ENCODE measurements at places on chromosomes 1 and 21.

- DNase-seq, result no peak
These were observed 280.7 kb downstream of the LMX1A start for GRCh38 chr1:165075725-165076370.

- DNase-seq, result no peak
These were observed 163.3 kb downstream of the DHRS3 start for GRCh38 chr1:12454406-12455391.

GRCh38 chr1:219292999-219293398, 119.3 kb downstream of the LYPLAL1 start:
- no peak for DNase-seq

- DNase-seq, result no peak
These were observed 9.6 kb upstream of the HTR6 start for GRCh38 chr1:19654886-19655717.

GRCh38 chr1:67716800-67717199, 31.8 kb downstream of the GADD45A start:
- DNase-seq, result no peak

DNA sequence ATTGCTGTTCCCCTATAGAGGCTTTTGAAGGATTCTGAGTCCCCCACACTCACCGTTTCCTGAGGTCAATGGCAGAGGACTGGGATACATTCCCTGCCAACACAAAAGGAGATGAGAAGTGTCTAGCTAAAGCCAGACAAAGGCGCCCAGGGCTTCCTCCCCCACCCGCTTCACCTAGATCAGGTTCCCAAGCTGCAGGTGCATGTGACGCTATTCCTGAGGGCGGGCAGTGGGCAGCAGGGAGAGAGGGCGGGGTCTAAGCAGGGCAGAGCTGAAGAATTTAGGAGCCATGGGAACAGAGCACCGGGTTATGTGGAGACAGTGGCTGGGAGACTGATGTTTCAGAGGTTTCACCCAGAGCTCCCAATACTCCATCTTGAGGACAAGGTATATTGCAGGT, 6.0 kb upstream of the ARHGEF2 start:
- no peak for DNase-seq

DNA sequence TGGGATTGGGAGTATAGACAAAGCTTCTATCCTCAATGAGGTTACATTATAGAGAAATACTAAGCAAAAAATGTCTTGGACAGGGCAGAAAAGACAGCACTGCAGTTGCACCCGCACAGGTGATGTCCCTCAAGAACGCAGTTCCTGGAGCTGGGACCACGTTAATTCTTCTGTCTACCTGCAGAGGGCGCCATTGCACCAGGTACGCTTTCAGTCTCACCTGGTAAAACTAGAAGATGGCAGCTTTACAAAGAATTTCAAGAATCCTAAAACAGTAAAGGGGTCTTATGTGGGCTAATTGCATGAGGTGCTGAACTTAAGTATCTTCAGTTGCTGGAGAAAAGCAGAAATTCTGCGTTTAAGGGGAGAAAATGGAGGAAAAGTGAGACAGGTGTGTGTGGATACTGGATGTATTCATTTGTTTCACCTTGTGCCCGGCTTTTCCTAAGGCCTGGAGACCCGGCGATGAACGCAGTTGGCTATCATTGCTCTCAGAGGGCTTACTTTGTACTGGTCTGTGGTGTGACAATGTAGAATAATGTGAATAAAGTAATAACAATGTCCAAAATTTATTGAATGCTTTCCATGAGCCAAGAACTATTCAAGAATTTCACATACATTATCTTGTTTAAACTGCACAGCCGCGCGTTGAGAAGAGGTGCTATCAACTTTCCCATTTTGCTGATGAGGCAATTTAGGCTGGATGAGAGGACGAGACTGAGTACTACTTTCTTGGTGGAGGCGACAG, 276.3 kb upstream of the GREM2 start:
- DNase-seq, result no peak

DNA sequence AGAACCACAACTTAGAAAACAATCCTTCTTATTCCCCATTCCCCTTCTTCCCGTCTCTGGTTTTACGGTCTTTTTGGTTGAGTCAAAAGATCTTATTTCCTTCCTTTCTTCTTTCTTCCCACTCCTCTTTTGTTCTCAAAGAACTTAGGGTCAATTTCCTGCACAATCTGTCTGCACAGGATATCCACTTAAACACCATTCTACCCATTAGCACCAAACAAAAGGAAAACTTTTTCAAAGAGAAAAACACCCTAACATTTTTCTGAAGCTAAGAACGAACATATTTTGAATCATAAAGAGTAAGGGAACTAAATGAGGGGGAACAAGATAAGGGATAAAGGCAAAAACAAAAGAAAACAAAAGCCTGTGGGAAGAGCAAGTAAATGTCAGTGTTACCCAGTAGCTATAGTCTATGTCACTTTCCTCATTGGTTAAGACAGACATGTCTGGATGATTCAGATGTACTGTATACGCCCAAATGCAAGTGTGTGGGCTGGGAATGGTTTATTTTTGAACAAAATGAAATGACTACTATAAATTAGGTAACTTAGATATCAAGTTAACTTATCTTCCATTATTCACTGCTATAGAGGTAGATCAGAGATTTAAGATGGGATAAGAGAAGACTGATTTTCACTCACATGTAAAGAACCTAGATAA, 59.9 kb downstream of the TOR3A start:
- DNase-seq, result no peak

DNA sequence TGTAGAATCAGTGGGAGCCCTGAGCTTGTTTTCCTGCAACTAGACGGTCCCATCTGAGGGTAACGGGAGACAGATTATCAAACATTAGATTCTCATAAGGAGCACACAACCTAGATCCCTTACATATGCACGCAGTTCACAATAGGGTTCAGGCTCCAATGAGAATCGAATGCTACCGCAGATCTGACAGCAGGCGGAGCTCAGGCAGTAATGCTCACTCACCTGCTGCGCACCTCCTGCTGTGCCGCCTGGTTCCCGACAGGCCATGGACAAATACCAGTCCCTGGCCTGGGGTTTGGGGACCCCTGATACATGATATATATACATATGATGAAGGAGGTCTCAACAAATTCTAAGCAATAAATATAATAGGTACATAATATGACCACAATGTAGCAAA, 19.7 kb upstream of the SMIM12 start:
- DNase-seq, result no peak

GRCh38 chr1:206590025-206590758, 22.1 kb downstream of the EIF2D start:
- DNase-seq, result no peak

GRCh38 chr1:67632811-67633655, 52.0 kb upstream of the GADD45A start:
- no peak for DNase-seq

GRCh38 chr1:102107441-102107840, 110.7 kb upstream of the OLFM3 start:
- no peak for DNase-seq

- no peak for DNase-seq
These were observed 3.7 kb downstream of the DEDD start for GRCh38 chr1:161128591-161129420.

GRCh38 chr1:41325801-41326200, 35.4 kb upstream of the FOXO6 start:
- DNase-seq, result no peak

GRCh38 chr1:35560256-35561225, 2.9 kb downstream of the NCDN start:
- no peak for DNase-seq

DNA sequence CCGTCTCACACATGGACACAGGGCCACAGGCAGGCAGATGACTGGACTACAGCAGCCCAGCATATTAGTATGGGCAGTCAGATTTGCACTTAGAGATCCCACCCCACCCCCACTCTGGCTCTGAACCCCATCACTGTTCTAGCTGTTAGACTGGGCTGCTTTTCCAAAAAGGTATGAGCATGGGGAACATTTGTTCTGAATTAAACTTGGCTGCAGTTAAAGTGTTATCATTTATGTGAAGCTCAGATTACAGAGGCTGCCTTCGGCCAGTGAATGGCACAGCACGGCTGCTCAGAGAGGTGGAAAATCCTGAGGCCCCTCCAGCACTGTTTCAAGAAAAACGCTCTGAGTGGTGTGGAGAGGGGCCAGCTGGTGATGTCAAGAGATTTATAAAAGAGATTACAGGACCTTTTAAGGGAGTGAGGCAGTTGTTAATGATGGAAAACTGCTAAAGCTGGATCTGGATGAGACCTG, 6.9 kb upstream of the NOS1AP start:
- no peak for DNase-seq

- DNase-seq, result no peak
These were observed 193.5 kb downstream of the PAPPA2 start for GRCh38 chr1:176656257-176656995.

DNA sequence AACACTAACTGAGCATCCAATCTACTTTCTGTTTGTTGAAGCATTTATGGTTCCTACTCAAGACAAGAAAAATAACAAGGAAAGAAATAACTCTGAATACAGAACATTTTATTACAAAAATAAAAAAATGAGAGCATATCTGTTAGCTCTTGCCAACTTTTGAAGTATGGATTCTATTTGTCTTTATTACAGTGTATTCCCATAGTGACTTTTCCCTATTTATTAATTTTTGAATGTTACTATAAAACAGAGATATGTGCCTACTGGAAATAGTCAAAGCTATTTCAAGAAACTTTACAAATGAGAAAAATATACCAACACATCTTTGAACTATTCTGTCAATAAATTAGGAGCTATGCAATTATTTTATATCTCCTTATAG, 153.0 kb downstream of the HLX start:
- DNase-seq, result no peak

DNA sequence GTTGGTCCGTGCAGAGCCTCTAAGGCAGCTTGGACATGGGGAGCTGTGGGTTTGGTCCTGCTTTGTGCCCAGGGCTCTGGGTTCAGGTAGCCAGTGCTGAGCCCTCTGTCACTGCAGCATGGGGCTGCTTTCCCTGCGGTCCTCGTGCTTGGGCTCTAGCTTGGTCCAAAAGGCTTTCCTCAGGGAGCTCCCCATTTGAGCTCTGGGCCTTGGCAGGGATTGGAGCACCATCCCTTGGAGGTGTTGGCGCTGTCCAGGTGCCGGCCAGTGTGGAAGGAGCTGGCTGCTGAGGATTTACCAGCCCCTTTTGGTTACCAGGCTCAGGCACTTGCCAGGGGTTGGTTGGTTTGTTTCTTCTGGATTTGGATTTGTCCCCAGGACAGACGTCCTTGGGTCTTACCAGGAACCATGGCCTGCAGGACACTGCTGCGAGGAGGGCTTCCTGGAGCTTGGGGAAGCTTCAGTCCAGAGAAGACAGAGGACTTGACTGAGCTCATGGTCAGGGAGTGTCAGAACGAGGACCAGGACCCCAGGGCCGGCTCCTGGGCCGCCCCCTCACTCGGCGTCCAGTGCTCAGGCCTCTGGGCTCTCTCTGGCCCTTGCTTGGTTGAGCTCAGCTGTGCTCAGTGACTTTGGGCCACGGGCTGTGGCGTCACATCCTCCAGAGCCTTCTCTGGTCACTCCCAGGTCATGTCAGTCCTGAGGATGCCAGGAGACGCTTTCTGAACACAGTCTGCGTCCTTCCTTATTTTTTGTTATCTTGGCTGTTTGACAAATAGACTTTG, 224.7 kb downstream of the CAMTA1 start:
- DNase-seq, result no peak

DNA sequence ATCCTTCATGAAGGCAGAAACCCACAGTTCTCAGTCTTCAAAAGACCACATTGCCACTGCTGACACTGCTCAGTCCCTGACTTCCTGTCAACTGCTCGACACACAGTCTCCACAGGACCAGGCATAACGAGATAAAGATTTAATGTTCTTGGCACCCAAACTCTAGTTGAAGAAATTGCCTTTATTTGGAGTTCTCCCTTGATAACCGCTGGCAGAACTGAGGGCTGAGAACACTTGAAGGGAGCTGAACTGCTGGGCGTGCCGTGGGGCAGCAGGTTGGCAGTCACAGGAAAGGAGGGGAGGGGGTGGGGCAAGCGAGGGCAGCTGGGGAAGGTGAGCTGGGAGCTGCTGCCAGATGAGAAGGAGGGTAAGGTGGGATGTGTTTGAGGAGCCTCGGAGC, 15.9 kb downstream of the HENMT1 start:
- no peak for DNase-seq

Data from activated CD8-positive, alpha-beta memory T cell treated with anti-CD3 and anti-CD28 coated beads for 1 hour (primary cell).